Tongue (tissue), 3 donors: ENCODE measurements at places on chromosomes 7 and 10.
A peak's percentile ranks its signal among the peaks of the same experiment; 100 is the strongest.

DNA sequence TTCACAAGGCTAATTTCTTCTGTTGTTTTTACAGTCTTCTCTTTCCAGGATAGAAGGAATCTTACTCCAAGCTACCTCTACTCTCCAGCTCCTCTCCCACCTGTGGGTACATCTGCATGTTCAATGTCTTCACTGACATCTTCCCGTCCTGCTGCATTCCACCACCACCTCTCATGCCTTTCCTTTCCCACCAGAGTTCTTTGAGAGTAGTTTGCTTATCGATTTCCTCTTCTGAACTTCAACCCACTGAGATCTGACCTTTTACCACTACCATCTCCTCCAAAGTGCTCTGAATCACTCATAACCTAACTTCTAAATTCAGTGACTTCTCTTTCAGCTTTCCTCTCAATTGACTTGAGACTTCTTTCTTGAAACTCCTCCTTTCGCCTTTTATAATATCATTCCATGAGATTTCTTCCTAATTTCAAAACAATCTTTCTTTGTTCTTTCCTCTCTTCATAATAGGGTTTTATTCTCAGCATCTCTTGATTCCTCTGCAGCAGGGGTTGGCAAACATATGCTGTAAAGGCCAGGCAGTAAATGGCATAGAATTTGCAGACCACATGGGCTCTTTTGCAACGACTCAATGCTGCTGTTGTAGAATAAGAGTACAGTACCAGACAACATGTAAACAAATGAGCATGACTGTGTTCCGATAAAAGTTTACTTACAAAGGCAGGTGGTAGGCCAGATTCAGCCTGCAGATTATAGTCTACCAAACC lies 22.1 kb downstream of the ACSL5 start:
- DNase-seq = no peak

- no peak for DNase-seq
These were observed 249.0 kb upstream of the PPP2R2D start for GRCh38 chr10:131651674-131652437.

- DNase-seq = no peak
These were observed 74.6 kb downstream of the COL13A1 start for GRCh38 chr10:69876286-69876685.

GRCh38 chr10:43647576-43647975 lies 1.1 kb downstream of the ZNF32 start:
- DNase-seq = peak; percentile 74

DNA sequence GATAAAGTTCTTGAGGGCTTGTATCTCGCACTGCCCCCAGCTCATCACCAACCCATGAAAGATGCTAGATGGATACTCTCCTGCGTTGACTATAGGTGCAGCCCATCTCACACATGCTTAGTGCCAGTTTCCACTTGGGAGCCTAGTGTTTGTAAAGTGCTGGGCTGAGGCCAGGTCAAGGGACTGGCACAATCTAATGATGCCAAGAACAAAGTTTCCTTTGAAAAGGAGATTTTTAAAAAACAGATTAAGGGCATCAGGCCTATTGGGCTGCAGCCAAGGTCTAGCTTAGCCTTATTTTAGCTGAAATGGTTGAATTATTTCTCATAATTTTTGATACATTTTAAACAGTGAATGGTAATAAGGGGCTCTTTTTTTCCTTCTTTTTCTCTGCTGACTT lies 259.0 kb downstream of the ADRA2A start:
- no peak for DNase-seq

- DNase-seq = peak; percentile 66
These were observed 4.3 kb downstream of the EBF3 start for GRCh38 chr10:129959544-129960480.

- peak; percentile 98 for DNase-seq
These were observed 12.5 kb downstream of the PRF1 start for GRCh38 chr10:70589762-70590654.

- DNase-seq = peak; percentile 84
These were observed 70.0 kb downstream of the CAMK1D start for GRCh38 chr10:12419262-12419847.

DNA sequence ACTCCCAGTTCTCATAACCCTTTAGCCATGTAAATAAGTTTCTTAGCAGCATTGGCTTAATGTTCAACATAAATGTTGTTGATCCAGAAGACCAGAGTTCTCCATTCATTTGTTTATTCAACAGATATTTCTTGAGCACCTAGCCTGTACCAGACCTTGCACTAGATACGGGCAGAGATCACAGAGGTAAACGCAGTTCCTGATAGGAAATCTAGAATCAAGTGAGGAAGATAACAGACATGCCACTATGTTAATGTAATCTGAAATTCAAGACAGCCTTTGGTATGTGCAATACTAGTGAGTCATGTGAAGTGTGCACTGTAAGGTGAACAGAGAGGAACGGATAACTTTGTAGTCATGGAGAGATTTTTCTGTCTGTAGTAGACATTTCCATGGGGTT lies 3.0 kb downstream of the BUB3 start:
- no peak for DNase-seq

- no peak for DNase-seq
These were observed 299.8 kb downstream of the KLF6 start for GRCh38 chr10:3485057-3485686.

GRCh38 chr7:1449501-1449900 lies 9.8 kb downstream of the MICALL2 start:
- no peak for DNase-seq

GRCh38 chr7:43876241-43876640 lies 6.9 kb upstream of the MRPS24 start:
- no peak for DNase-seq
